GM04504 (cell line): ENCODE measurements at places on chromosomes 1 and 21.

GRCh38 chr1:52658795-52659194, 25.8 kb downstream of the SHISAL2A start:
- DNase-seq: no peak

DNA sequence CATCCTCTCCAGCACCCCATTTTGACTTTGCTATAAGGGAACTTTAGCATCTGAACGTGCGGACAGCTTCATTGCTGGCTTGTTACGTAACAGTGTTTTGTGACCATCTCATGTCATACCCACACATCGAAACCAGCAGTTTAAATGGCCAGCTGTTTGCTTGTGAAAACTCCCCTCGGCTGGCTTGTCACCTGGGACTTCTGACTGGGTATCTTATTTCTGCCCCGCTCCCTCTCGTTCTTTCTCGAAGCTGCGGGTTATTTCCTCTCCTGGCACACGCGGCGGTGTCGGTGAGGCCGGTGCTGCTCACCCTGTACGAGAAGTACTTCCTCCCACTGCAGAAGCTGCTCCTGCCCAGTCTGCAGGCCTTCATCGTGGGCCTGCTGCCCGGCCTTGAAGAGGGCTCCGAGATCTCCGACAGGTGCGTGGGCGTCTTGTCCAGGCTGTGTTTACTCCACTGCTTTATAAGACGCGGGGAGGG, 43.5 kb downstream of the DOP1B start:
- DNase-seq: no peak

DNA sequence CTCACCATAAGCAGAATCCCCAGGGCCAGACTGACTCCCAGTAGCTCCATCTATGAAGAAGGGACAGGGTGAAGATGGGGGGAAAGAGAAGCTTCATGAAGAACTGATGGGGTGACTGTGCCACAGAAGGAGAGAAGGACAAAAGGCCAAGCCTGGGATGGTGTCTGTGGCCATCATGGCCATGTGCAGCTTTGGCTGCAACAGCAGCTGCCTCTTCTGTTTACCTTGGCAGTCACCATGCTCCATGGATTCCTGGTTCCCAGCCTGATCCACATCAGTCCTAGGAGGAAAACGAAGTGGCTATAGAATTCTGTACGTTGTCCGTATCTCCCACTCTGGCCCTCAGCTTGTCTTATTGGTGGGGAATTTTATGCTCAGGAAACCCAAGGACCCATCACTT, 12.0 kb downstream of the SEMA6C start:
- DNase-seq: no peak

DNA sequence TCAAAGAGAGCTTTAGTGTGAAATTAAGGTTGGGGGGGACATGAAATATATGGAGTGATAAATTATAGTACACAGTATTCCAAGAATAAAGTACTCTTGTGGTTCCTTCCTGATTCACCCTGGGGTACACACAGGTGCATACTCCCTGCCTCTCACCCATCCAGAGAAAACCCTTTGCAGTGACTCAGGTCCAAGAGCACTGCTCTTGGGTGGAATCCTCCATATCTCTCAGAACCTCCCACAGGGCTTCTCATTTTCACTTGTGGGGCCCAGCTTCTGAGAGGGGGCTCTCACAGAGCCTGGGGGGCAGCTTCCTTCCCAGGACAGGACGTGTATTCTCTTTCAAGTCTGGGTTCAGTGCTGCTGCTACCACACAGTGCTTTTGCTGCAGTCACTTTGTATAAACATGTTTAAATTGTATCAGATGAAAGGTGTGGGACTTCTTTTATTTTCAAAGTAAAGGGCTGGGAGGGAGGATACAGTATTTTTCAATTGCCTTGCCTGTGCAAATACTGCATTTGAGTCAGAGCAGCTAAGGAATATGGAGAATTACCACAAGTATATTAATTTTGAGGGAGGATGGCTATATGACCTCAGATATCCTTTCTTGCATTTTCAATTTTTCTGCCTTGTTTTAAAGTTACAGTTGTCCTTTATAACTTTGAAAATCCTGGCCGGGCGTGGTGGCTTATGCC, 24.9 kb upstream of the BMP8A start:
- no peak for DNase-seq

GRCh38 chr1:181986907-181987305, 74.6 kb downstream of the ZNF648 start:
- DNase-seq: no peak

DNA sequence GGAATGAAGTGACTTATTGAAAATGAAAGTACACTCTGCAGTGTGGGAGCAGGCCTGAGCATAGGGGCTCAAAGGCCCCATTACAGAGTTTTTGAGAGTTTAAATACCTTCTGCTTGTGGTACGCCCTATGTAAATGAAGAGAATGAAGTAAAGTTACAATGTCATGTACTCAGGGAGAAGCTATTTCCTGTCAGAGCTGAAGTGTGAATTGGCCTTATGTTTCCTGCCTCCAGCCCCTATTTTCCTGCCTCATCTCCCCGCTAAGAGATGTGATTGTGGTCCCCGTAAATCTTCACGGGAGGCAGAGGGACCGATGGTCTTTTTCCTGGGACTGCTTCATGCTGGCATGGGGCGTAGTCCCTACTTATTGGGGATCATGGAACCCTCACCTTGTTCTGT, 2.5 kb upstream of the ZNF683 start:
- no peak for DNase-seq

GRCh38 chr1:19400192-19400611, 85.1 kb downstream of the CAPZB start:
- DNase-seq: no peak

GRCh38 chr1:183106166-183106565, 79.9 kb upstream of the LAMC2 start:
- DNase-seq: no peak

GRCh38 chr1:203627851-203628200, 1.2 kb downstream of the ATP2B4 start:
- DNase-seq: no peak

DNA sequence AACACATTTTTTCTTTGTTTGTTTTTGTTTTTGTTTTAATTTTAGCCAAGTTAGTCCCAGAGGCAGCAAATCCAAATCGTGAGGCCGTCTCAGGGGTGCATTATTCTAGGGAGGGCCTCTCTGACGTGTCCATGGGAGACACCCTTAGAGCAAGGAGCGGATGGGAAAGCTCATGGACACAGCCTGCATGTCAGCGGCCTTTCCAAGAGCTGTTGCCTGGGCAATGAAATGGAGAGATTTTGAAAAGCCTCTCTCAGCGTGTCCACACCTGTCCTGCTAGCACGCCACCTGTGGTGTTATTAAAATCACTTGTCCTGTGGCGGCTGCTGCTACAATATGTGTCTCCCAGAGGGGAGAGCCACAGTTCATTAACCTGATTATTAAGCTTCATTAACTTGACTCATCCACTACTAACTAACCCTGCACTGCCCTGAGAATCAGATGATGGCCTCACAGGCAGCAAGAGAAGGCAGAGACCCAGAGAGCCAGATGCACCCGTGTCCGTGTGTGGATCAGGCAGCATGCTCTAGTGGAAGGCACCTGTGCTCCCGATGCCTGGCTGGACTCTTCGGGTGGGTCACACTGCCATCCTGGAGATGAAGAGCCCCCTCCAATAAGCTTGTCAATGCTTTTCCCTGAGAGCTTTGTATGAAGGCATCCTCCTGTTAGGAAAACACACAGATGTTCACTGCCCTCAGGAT, 133.3 kb downstream of the PGBD5 start:
- no peak for DNase-seq

GRCh38 chr1:218255090-218255489, 30.0 kb upstream of the RRP15 start:
- DNase-seq: no peak

DNA sequence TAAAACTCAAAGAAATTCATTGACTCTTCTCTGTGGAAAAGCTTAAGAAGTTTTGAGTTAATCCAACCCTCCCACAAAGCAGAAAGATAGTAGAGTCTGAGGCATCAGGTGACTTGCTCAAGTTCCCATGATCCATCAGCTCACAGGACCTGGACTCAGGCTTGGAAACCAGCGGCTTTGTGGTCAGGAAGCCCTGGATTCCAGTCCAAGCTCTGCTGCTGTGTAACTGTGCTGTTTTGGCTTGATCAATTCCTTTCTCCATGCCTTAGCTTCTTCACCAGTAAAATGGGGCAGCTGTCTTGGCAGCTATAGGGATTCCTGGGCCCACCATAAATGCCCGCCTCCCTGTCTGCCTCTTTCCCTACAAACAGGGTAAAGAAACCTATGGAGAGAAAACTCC, 180.2 kb downstream of the HIVEP3 start:
- no peak for DNase-seq

DNA sequence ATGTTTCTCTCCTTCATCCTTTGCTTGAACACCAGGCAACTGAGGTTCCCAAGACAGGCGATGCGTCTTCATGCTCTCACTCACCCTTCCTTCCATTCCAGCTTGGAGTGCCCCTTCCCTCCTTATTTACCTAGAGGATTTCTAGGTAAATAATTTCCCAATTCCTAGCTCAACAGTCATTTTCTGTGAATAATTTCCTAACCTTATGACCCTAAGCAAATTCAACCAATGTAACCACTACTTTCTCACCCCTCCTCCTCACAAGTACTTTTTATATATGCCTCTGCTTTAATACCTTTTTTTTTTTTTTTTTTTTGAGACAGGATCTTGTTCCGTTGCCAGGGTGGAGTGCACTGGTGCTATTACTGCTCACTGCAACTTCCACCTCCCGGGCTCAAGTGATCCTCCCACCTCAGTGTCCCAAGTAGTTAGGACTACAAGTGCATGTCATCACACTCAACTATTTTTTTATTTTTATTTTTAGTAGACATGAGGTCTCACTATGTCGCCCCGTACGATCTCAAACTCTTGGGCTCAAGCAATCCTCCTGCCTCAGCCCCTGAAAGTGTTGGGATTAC, 86.7 kb downstream of the USP24 start:
- no peak for DNase-seq

GRCh38 chr1:16318555-16318954, 33.7 kb downstream of the FBXO42 start:
- peak; percentile 13 for DNase-seq

DNA sequence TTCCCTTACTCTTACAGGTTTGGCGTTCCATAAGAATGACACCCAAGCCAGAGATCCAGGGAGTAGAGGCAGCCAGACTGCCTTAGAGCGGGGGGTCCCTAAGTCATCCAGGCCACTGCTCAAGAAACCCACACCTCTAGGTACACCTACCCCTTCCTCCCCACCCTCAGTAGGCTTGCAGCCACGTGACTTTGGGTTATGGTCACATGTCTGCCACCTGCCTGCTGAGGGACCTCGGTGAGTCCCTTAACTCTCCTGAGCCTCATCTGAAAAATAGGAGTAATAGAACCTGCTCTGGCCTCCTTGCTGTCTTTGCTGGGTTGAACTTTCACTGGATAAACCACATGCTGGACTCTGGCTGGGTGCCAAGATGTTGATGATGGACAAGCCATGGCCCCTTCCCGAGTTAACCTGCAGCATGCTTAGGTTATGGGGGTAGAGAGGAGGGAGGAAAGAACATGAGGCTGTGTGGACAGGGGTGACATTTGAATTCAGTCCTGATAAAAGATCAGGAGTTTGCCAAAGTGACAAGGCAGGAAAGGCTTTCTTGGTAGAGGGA, 4.5 kb downstream of the RPS6KA1 start:
- no peak for DNase-seq
